ENCODE measurements at places on chromosomes 4 and X.

- ATAC-seq, result peak; percentile 85
Measured at GRCh38 chr4:140857111-140857510, 100.9 kb upstream of the TBC1D9 start.

DNA sequence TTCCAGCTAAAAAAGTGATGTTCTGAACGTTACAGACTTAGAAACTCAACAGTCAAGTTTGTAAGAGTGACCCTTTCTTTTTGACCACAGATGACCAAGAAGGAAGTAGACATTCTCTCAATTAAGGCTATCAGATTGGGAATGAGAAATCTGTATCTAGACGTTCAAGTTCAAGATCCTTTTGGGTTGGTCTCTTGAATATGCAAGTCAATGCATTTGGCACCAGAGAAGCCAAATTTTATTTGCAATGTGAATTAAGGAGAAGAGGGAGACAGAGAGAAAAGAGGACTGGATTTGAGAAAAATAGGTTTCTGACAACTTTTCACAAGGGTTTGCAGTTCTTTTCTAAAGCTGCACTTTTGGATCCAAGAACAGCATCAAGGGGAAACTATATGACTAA lies 17.5 kb upstream of the SULT1E1 start:
- ATAC-seq, result no peak

- no peak for ATAC-seq
Measured at GRCh38 chr4:64799751-64800150, 390.5 kb upstream of the TECRL start.

- no peak for ATAC-seq
Measured at GRCh38 chr4:175875993-175876771, 64.1 kb upstream of the GPM6A start.

DNA sequence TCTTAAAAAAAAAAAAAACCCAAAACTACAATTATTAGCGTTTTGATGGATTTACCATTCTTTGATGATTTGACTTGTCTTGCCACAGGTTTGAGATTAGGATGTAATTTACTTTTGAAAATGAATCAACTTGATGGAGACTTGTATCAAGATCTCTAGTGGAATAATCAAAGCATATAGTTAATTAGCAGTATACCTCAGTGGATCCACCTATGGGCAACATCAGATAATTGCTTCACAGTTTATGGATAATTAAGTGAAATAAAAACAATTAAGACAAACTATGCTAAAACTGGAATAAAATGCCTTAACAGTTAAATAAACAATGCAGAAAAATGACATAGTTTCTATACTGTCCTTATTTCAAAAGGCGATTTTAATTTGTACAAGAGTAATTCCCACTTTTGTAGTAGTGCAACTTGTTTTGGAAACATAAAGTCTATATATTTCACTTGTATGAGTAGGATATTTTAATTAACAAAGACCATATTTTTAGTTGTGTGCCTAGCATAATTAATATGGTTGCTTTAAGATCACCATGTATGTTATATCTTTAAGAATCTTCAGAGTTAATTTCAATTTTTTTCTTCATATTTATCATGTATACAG lies 4.2 kb downstream of the CPEB2 start:
- no peak for ATAC-seq

- ATAC-seq, result peak; percentile 82
Measured at GRCh38 chr4:152850377-152850776, 70.6 kb downstream of the ARFIP1 start.

DNA sequence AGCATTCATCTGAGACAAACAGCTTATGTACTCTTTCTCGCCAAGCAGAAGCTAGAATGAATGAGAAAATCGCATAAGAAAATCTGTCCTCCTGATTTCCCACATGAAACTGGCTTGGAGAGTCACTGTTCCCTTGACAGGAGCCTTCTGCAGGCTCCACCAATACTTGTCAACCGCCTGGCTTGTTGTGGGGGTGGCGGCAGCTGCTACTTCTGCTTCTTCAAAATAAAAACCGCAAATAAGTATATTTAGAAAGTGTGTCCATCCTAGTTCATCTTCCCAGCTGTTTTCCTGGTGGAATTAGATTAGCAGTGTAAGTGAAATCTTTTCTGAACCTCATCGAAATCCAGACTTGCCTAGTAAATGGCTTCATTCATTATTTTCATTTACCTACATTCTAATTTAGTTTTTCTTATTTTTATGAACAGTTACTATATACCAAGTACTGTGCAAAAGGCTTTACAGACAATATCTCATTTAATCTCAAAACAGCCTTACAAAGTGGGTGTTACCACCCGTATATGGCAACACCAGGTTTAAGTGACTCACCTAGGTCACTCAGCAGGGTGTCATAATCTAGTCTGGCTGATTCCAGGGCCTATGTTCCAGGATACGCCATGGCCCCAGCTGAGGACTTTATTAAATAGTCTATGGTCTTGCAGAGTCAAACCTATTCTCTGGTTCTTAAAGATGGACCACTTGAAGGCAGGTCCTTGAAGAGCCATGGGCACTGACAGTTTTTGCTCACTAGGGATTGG lies 104.6 kb upstream of the IGFBP7 start:
- ATAC-seq, result peak; percentile 91

- peak; percentile 94 for ATAC-seq
Measured at GRCh38 chrX:2401590-2402360, 99.0 kb downstream of the DHRSX start.
